ENCODE measurements at places on chromosomes 4 and X. TPM values are rescaled to one million over a fixed set of nuclear protein-coding genes. Genes with fewer than 3 reads are reported as not detected.

Gene SH3RF1
- 11.1 TPM for total RNA-seq

Gene MAGEB2
- total RNA-seq: not detected

Gene ARMCX1
- 71.3 TPM for total RNA-seq

Gene FAM13A
- 85.3 TPM for total RNA-seq

Gene CHRDL1
- 22.6 TPM for total RNA-seq

Gene ADH7
- total RNA-seq: not detected

Gene SYNPO2
- total RNA-seq: 428 TPM

Gene EREG
- total RNA-seq: 0.16 TPM

Gene BEND2
- total RNA-seq: not detected

Gene MAGEA9B
- total RNA-seq: not detected

Gene SMARCA1
- 96.0 TPM for total RNA-seq

Gene SYP
- total RNA-seq: 4.7 TPM

Gene CYSLTR1
- 12.9 TPM for total RNA-seq

Gene COX7B2
- not detected for total RNA-seq

Gene CXXC4
- total RNA-seq: 5.1 TPM

Gene FAM149A
- total RNA-seq: 17.4 TPM

Gene IQCM
- total RNA-seq: not detected

Gene STK32B
- 12.1 TPM for total RNA-seq

Gene USP17L26
- total RNA-seq: not detected

Gene KIT
- total RNA-seq: 26.2 TPM

Gene ADH5
- 165 TPM for total RNA-seq

Gene FRAS1
- 20.5 TPM for total RNA-seq

Gene CXorf65
- total RNA-seq: not detected

Gene ERCC6L
- total RNA-seq: 3.8 TPM

Gene XPNPEP2
- 4.7 TPM for total RNA-seq

Gene MAGEC3
- not detected for total RNA-seq

Gene NCAPG
- 30.4 TPM for total RNA-seq

Gene RIBC1
- 0.32 TPM for total RNA-seq

Gene FREM3
- 1.5 TPM for total RNA-seq

All from urinary bladder (tissue), 4 donors.